Right ventricle myocardium superior (tissue), 1 donor: ENCODE measurements at places on chromosomes 1 and 21. TPM values are rescaled to one million over a fixed set of nuclear protein-coding genes. Genes with fewer than 3 reads are reported as not detected.

DNA sequence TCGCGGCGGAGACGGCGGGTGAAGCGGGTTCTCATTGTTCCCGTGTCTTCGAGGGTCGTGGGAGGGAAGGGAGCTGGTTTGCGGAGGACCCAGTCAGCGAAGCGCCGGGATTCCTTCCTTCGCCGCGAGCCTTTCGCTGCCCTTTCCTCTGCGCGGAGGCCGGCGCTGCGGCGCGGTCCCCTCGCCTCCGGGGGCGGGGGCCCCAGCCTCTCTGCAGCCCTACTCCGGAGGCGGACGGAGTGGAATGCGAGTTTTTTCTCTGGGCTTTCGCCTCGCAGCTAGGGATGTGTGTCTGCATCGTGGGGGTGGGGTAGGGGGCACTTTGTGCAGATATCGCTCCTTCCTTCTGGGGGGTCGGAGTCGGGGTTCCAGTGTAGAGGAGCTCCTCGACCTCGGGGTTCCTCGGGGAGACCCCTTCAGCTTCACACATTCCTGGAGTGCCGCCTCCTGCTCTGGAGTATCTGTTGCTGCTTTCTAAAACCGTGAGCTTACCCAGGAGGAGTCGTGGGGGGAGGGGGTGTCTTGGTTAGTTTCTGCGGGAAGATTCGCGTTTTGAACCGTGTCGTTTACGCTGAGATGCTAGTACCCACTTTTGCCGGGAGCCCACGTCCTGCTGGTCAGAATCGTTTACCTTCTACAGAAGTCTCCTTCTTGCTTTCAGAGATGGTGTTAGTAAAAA is 595 bp downstream of the RNF2 start:
- DNase-seq = peak; percentile 50

PCAT6 gene
- total RNA-seq = 1.0 TPM

LENEP gene
- total RNA-seq = not detected

FMO2 gene
- total RNA-seq = 59.2 TPM

GRCh38 chr1:54299037-54299436 is 99.1 kb downstream of the MRPL37 start:
- no peak for DNase-seq

DNA sequence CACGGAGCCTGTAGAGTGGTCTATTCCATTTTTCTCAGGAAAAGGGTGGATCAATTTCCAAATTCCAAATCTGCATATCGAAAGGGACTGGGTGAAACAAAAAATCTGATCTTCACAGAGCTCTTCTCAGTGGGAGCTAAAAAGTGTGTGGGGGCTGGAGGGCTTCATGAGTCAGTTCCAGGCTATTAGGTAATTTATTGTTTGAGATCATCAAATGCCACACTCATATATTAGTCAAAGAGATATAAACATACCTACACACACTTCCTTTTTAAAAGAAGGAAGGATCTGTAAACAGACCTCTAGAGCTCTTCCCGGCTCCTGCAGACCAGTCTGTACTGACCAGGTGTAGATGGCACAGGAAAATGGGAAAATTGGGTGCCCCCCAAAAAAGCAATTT is 175.4 kb downstream of the ZBTB18 start:
- DNase-seq = no peak

ALG14 gene
- total RNA-seq = 2.9 TPM
